Hindlimb muscle (tissue), 1 donor: ENCODE measurements at places on chromosomes 2 and 18.
A peak's percentile ranks its signal among the peaks of the same experiment; 100 is the strongest.

- DNase-seq, result no peak
Measured at GRCh38 chr18:45688833-45689232, 35.1 kb upstream of the SLC14A1 start.

GRCh38 chr2:161990741-161991140, 83.3 kb downstream of the DPP4 start:
- DNase-seq, result no peak

DNA sequence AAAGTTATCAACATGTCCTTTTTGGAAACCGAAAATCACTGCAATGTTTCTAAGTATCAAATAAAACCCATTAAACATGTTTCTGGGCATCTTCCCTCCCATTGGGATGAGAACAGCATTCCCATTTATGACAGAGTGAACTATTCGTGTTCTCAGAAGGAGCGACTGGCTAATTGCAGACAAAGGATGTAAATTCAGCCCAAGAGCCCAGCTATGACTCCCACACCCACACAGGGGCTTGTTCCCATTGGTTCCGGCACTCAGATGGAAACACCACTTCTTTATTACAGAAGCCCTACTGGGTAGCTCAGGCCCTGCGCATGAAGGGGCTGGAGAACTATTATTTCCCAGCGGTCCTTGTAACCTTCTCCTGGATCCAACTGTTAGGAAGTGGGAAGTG, 16.6 kb upstream of the NPAS2 start:
- DNase-seq, result peak; percentile 73

DNA sequence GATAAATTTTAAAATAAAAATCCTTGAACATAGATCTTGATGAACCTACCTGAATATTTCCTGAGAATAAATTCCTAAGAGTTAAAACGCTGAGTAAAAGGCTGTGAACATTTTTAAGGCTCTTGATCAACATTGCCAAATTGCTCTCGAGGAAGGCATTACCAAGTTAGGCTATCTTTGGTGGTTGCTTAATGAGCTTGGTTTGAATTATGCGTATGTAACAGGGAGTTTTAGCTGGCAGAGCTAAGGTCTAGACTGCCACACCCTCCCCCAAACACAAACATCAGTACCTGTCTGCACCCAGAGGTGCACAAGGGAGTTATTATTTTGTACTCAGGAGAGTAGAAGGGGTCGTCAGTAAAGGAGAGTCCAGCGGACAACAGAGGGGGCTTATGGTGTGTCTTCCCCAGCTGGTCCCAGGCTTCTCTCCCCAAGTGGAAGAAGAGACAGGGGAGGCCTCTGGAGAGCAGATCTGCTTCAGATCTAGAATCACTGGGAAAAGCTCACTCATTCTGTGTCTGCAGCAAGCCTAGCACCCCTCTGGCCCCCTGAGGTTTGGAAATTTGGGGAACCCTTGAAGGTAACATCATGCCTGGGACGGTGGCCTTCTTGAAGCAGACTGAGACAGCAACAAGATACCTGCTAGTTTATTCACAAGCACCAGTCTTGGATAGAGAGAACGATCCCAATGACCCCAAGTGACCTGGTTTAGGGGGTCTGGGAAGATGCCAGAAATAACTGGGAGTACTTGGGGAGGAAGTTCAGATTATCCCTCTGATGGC, 197.2 kb upstream of the ID2 start:
- no peak for DNase-seq

DNA sequence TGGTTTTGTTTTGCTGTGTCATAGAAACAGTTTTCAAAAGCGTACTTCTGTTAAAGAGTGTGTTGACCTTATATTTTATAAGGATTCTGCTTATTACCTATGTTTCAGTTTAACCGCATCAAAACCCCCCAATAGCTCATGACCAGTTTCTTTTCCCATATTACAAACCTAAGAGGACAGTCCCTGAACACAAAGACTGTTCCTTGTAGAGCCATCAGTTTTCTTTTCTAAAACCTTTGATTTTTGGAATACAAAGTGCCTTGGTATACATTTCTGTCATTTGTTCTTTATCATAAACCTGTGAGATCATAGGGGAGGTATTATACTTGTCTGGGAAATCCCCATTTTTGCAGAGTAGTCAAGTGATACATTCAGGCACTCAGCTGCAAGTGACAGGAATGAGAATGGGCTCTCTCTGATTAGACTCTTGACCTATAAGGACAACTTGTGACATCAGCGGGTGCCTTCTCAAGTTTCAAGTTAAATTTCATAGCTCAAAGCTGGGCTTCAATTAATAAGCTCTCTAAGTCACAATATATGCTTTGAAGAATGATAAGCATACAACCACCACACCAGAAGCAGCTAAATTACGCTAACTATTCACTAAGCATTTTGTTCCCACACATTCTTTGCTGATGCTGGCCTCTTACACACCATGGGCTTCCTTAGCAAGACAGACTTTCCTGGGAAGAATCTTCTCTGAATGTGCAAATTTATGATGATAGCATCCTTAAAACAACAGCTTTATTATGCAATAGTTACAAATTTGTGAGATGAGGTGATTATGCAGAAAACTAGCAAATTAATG, 97.5 kb upstream of the CD302 start:
- no peak for DNase-seq

DNA sequence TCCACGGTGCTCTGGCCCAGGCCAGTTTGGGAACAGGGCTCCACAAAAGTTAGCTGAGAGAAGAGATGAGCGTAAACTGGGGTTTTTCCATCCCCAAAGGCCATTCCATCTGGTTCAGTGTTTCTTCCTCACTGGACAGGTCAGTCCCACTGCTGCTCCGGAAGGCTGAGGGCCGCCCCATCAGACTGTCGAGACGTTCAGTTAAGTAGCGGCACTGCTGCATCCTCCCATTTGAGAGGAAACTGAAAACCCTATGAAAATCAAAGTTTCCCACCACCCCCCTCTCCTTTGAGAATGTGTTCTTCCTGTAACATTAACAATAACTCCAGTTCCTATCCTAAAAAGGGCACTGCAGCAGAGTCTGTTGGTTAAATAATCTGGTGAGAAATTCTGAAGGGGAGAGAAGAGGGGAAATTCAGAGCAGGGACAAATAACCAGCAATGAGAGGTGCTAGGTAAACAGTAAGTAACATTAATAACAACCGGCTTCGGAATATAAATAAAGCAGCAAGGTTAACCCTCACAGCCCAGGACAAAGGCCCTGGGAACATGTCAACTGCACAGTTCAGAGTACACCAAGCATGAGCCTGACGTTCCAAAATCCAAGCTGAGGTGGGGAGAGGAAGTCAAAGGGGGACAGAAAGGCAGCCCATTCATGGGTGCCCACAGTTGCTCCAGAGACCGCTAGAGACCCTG, 55.4 kb downstream of the UXS1 start:
- DNase-seq, result no peak

DNA sequence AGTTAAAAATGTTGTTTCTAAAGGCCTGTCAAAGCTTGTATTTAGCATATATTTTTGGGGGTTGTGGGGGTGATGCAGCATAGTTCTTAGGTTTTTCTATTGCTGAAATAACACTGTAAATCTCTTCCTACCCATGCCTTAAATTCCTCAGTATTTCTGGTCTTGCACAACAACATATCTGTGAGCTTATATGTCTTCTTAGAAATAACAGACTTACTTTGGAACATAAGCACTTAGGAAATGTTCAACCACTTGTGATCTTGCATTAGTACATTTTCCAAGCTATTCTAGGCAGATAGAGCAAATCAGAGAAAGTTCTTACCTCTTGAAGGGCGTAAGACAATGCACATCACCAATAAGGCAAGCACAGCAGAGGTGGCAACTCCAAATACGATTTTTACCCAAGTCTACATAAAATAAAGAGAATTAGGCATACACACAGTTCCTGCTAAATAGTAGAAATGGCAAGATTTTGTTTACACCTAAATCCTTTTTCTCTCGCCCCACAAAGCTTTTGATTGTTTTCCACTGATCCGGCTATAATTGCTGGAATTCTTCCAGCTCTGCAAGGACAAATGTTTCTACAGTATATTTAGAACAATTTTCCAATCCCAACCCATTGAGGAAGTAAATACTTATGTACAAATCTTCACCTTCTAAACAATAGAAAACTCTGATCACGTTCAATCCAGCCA, 512 bp downstream of the FAP start:
- peak; percentile 59 for DNase-seq

DNA sequence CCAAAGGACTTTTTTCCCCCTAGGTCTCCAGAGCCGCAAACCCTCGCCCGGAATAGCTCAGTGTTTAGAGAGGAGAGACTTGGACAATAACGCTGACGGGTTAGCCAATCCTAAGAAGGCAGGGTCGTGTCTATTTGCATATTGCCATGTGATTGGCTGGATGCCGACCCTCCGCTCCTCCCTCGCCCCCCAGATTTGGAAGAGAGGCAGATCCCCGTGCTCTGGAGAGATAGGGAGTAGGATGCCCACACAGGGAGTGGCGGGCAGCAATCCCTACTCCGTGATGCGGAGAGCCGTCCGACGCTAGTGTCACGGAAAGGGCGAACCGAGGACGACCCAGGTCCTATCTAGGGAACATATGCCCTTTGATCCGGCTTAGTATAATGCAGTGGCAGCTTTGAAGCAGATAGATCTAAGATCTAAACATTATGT, 1.4 kb downstream of the WNT6 start:
- peak; percentile 41 for DNase-seq

- no peak for DNase-seq
Measured at GRCh38 chr18:3713166-3713565, 263.2 kb downstream of the TGIF1 start.

- no peak for DNase-seq
Measured at GRCh38 chr2:113407446-113408099, 29.9 kb upstream of the ZNG1B start.

DNA sequence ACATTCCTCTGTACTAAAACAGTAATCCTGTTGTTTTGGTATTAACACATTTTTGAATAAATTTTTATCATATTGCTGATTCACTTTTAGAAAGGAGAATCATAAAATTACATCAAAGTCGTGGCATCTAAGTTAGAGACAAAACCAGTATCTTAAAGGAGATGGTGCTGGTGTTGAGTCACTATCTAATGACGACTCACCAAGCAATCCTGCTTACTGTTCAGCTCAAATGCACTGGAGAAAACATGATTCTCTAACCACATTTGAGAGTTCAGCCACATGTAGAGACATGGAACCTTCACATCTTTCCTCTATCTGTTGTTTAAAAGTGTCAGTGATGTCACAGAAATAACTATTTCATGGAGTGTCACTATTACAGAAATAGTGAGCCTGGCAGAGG, 473.8 kb downstream of the TGIF1 start:
- DNase-seq, result no peak

DNA sequence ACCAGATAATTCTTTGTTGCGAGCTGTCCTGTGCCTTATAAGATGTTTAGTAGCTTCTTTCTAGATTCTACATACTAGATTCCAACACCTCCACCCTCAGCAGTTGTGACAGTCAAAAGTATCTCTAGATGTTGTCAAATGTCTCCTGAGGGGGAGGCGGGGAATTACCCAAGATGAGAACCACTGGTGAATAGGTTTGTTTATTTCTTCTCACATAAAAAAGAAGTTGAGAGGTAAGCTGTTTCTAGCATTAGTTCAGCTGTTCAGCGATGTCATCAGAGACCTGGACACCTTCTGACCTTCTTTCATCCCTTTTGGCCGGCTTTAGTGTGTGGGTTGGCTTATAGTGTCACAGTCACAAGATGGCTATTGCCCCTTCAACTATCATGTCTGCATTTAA, 237.5 kb upstream of the SP5 start:
- no peak for DNase-seq

GRCh38 chr2:8391126-8391525, 290.7 kb upstream of the ID2 start:
- no peak for DNase-seq

DNA sequence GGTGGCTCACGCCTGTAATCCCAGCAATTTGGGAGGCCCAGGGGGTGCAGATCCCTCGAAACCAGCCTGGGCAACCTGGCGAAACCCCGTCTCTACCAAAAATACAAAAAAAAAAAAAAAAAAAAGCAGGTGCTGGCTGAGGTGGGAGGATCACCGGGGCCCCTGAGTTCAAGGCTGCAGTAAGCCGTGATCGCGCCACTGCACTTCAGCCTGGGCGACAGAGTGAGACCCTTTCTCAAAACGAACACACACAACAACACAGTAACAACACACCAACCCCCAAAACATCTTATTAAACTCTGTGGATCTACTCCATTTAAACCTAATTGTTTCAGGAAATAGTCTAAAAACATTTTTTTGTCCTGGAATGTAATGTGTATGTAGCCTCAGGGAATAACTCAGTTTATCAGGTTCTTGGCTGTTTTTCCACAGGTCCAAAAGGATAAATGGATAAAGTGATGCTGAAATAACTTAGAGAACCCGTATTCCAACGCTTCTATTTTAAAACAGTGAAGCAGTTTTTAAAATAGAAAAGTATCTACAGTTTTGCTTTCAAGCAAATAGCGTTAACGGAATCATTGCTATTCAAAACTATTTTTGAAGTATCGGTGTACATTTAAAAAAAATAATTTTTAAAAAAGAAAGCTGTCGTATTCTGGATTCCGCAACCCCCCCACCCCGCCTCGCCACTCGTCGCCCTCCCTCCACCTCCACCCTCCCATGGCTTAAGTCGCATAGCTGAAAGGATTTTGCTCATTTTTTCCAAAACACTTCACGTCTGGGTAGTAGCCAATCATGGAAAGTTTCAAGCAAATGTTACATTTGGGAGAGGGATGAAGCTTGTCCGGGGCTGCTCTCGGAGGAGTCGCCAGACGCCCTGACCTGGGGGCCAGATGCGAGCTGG, 895 bp upstream of the GLS start:
- DNase-seq, result peak; percentile 86

- DNase-seq, result no peak
Measured at GRCh38 chr2:238725298-238725697, 122.6 kb upstream of the TWIST2 start.

DNA sequence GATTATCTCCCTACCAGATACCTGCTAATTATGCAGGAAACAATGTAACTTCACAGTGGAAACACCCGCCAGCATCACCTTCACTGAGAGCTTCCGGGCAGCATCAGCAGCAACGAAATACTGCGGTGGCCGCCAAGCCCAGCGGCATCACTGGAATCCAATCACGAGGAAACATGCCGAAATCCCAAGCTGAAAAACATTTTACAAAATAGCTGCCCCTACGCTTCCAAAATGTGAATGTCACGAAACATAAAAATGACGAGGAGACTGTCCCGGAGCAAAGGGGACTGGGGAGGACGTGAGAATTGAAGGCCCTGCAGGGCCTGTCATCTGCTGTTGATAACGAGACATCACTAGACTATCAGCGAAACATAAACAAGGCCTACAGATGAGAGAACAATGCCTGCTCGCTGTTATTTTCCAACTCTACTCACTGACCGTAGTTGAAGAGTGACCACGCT, 82.6 kb downstream of the HDAC4 start:
- DNase-seq, result no peak

DNA sequence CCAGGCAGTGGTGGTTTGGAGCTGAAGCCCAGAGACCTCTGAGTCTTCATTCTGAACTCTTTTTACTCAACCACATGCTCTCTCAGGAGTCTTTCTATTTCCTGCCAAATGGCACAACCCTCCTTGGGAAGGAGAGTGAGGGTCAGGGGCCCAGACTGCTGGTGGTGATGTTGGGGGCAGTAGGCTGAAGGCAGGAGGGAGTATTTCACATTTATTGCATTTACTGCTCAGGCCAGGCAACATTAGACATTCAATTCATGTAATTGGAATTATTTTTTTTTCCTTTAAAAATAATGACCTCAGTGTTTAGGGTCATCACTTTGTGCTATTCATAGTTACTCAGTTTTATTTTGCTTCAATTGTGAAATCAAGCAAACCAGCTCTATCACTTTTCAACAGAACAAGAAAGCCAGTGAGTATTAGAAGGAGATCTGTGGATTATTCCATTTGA, 311.3 kb upstream of the NT5C1B start:
- no peak for DNase-seq
